ENCODE measurements at places on chromosomes 4 and X.

DNA sequence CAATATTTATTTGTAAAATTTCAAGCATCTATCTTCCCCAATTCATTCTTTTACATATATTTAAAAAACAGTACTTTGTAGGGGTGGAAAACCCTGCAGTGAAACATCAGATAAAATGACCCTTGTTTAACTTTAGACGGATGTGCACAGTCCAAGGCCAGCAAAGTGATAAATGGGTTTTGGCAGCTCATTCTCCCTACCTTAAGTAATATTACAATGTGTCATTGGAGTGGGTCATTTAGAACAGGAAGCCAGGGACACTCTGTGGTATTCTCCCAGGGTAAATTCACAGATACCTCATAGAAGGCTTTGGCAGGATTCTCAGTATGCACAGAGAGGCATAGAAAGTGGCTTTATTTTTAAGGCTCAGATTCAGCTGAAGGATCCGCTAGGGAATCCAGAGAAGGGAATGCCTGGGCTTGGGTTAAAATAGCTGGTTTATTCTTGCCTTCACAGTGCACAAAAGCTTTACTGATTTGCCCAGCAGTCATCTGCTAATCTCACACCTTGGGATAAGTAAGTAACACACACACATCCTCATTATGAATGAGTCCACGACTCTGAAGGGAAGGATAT lies 206.7 kb downstream of the RASL11B start:
- DNase-seq: peak; percentile 31

DNA sequence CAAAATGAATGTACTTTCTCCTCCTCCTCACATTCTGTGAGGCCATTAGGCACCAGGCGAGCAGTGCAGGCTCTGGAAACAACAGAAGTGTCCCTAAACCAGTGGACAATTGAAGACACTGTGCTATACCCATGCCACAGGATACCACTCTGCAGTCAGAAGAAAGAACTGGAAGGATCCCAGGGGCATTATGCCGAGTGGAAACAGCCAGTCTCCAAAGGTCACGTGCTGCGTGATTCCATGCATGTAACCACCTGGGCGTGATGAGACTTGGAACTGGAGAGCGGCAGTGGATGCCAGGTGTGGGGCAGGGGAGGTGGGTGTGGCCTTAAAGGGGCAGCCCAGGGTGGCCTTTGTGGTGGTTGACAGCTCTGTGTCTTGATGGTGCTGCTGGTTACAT lies 139.4 kb downstream of the EVC2 start:
- DNase-seq: no peak

- no peak for DNase-seq
Measured at GRCh38 chr4:26171941-26172340, 148.9 kb upstream of the RBPJ start.

GRCh38 chr4:6620296-6620695 lies 20.2 kb upstream of the MRFAP1 start:
- DNase-seq: no peak

GRCh38 chr4:105542039-105542438 lies 10.4 kb upstream of the ARHGEF38 start:
- no peak for DNase-seq

GRCh38 chr4:13248621-13249298 lies 235.4 kb downstream of the RAB28 start:
- peak; percentile 48 for DNase-seq

- DNase-seq: no peak
Measured at GRCh38 chr4:97110506-97110905, 1032.8 kb downstream of the STPG2 start.

DNA sequence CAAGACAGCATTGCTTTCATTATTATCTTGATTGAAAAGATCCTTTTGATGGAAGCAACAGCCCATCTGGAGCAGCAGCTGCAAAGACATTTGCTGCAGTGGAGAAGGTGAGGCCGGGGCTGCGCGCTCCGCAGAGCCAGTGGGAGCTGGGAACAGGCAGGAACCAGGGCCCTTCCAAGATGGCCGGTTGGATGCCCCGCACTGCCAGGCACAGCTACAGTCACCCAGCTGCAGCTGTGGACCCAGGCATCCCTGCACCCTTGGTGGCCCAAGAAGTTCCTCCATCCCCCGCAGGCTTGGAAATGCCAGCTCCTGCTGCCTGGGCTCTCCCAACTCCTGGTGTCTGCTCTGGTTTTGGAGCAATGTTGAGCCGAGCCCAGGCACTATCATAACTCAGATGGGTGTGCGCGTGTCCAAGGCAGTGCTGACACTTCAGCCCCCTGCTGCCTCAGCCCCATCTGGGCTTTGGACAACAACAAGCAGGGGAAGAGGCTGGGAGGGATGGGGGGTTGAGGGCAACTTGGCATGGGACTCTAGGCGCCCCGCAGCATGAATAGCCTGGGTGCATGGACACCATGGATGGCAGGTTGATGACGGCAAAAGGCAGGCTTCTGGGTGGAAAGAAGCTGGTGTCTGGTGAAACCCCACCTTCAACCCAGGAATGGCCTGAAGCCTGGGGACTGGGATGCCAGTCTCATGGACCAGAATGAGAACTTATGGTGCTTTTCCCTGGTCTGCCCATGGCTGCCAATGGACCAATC lies 371.8 kb downstream of the FSTL5 start:
- no peak for DNase-seq

DNA sequence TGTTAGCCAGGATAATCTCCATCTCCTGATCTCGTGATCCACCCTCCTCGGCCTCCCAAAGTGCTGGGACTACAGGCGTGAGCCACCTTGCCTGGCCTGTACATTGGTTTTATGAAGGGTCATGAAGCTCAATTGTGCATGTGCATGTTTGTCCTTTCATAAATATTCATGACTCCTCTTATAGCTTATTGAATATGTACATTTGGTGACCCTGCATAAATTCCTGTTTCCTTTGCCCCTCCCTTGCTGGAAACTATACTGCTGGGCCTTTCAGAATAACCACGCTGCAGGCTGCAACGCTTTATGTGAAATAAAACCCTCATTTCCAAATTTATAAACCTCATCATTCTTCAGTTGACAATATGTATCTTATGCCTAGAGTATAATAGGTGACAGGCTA lies 978.0 kb upstream of the LCORL start:
- DNase-seq: no peak

DNA sequence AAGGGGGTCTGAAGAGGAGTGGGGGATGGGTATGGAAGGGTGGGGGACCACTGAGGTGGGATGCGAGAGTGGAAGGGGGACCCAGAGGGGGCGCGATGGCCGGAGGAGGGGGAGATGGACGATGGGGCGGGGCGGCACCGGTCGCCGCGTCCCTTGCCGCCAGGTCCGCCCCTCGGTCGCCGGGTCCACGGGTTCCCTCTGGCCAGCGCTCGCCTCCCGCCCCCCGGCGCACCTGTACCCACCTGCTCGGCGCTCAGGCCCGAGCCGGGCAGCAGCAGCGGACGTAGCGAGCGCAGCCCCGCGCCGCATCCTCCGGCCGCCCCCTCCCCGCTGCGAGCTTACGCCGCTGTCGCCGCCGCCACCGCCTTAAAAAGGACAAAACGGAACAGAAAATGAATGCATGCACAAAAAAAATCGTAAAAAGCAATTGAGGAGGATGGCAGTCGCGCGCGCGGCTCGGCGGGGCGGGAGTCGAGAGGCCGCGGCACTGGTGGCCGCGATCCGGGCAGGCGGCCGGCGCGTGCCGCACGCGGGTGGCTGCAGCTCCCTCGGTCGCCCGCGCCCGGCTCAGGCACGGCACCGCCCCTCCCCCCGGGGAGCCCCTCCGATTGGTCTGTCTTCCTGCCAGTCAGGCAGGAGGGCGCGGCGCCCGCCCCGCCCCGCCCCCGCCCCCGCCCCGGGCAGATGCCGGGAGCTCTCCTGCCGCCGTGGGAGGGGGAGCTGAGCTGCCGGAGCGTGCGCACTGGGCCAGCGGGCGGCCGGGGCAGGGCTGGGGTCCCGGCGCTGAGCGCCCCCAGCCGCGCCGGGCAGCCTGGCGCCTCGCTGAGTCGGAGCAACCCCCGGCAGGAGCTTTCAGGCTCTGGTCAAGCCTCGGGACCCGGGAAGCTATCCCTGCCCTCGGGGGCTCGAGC lies at the start of gene JAKMIP1:
TSS of gene JAKMIP1 (minus strand) at position 539 of the 911 bp plus-strand sequence. CDS start 87,699 bp downstream, outside the sequence.
- peak; percentile 82 for DNase-seq

- DNase-seq: no peak
Measured at GRCh38 chrX:20382518-20383297, 116.0 kb upstream of the RPS6KA3 start.

DNA sequence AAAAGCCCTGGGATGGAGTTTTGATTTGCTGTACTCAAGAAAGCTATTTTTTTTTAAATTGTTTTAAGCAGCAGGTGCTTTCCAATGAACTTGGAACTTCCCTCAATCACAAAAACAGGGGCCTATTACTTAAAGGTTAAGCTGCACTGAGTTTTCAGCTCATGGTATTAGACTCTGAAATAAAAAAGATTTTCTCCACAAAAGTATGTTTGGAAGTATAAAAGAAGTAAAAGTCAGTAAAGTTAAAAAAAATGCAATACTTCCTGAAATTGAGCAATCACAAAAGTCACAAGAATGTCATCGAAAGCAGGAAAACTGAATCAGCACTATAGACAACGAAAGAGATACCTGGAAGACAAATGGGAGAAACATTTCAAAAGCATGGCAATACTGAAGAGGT lies 38.9 kb upstream of the PLAC8 start:
- DNase-seq: no peak

- DNase-seq: peak; percentile 61
Measured at GRCh38 chrX:131633285-131633917, 89.5 kb downstream of the OR13H1 start.

DNA sequence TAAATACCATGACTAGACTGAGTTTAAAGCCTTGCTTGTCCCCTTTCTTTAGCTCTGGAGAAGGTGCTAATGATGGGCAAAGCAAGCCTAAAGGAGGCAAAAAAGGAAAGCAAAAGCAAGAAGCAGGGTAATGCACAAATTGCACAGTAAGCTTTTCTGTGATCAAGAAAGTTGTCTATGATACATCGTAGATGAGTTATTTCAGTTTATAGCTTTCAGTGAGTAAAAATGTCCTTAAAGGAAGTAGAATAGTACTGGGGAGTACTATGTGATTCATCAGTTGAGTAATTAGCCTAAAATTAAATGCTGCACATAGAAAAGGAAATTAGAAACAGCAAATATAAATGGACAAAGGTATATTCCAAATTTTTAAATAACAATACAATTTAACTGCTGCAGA lies 50.2 kb upstream of the PDE5A start:
- DNase-seq: no peak

DNA sequence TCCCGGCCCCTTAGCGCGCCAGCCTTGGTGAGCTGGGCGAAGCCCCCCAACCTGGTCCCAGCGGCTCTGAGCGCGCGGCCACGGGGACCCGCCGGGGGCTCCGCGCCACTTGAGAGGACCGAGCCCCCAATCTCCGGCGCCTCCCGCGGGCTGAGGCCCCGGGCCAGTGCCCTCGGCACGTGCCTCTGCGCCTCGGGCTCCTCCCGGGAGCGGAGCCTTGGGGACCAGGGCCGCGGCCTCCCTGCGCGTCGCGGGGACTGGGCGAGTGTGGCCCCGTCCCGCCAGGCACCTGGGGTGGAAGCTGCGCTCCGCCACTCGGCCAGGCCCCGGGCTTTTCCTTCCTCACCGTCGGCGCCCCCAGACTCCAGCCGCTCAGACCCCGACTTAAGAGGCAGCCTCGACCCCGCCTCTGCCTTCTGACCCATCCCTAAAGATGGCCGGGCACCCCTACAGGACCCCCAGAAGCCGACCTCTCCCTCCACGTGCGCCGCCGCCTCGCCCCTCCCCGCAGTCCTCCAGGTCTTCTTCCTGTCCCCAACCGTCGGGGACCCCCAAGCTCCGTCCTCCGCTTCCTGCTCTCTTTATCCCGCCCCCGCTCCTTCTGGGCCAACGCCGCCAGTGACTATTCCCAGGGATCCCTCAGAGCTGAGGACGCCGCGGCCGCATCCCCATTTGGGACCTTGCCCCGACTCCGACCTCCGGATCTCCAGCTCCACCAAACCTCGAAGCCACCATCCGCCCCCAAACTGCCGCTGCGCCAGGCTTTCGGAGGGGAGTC lies 752 bp downstream of the ERAS start:
- no peak for DNase-seq

DNA sequence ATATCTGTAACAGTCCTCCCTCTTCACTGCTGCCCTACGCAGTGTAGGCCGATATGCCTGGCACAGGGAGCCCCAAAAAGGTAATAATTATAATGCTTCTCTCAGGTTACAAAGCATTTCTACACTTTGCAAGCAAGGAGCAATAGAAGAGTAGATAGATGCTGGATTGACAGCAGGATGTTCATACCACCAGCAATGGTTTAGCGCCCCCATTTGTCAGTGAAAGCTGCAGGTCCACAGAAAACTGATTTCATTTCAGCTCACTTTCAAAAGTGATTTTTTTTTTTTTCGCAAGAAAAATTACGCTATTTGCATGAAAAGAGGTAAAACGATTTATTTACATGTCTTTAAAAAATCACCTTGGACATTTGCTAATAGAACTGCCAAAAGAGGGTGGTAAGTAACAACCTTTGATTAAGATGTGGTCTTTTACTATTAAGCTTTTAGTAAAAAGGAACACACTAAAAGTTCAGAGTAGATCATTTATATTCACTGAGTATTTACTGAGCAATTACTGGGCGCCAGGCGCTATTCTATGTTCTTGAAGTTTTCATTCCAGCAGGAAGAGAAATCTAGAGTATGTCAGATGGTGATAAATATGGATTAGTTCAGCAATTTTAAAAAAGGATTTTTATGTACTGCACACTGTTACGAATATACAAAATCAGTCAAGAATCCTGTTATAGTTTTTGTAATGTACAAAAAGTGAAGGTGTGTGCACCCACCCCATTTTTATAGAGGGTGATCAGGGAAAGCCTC lies 34.4 kb downstream of the HPF1 start:
- peak; percentile 38 for DNase-seq

DNA sequence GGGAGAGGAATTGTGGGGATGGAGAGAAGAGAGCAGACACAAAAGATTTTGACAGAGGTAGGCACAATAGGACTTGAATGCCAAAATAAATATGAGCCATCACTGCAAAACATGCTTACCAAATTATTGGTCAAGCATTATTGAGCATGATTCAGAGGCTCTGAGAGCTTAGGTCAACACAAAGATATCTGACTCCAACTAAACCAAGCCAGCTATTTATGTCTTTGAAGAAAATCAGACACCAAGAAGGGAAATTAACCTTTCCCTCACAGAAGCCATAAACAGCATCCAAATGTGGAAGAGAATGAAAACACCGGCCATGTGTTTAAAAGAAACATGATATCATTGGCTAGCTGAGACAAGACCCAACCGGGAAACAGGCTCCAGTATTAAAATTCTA lies 323.2 kb downstream of the RAB28 start:
- DNase-seq: no peak

- no peak for DNase-seq
Measured at GRCh38 chr4:139689093-139689722, 23.6 kb downstream of the MGST2 start.

DNA sequence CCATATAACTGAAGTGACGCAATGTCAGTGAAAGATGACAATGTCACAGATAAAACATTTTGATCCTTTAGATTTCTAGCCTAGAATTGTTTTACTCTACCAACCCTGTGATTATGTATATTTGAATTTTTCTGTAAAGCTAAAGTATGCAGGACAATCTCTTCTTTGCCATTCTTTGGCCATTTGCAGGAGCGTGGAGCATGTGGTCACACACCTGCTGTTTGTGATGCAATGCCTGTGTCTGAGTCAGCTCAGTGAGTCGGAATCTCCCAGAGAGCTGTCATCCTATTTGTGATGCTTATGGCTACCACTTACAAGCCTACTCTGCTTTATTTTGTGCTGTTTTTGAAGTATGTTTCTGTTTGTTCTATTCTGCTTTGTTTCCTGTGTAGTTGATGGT lies 214.5 kb downstream of the NAF1 start:
- DNase-seq: peak; percentile 65

Data from mesendoderm (in vitro differentiated cells).